Stimulated activated CD8-positive, alpha-beta memory T cell treated with anti-CD3 and anti-CD28 coated beads, Interleukin-4, amount 100 ng/mL, for 24 hours (primary cell): ENCODE measurements at places on chromosomes 3 and 15.

GRCh38 chr15:45715528-45715927, 80.7 kb downstream of the SQOR start:
- no peak for DNase-seq

DNA sequence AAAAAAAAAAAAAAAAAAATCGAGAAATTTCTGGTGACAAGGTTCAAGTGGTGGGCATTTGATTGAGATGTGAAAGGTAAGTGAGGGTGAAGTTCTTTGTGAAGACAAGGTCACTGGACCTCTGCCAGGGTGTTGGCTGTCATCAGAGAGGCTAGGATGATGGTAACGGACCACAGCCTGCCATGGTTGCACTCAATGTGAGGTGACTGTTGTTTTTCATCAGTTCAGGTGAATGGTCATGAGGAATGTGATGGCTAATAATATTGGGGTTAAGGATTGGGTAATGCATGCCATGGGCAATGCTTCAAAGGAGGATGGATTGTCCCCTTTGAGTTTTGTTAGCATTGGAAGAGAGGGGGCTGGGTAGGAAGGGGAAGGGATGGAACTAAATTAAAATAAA, 4.3 kb upstream of the ALPK3 start:
- DNase-seq, result no peak

DNA sequence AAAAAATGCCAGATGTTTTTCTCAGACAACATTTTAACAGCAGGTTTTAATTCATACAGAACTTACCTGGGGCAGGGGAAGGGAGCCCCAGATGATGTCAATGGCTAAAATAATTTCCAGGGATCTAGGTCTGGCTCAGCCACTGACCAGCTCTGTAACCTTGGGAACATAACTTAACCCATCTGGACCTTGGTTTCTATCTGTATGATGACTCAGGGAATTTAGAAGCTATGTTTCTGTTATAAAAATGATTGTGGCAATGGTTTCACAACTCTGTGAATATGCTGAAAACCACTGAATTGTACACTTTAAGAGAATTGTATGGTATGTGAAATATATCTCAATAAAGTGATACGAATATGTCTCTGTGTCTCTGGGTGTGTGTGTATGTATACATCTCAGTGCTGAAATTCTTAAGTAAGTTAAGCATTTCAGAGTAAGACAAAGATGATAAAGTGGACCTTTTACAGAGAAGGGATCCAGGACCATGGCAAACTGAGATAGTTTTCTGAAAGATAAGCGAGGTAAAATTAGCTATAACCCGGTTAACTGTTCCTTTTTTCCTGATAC, 2.9 kb downstream of the SH3GL3 start:
- DNase-seq, result no peak

- DNase-seq, result no peak
Measured at GRCh38 chr15:42285034-42285433, 11.8 kb upstream of the TMEM87A start.

DNA sequence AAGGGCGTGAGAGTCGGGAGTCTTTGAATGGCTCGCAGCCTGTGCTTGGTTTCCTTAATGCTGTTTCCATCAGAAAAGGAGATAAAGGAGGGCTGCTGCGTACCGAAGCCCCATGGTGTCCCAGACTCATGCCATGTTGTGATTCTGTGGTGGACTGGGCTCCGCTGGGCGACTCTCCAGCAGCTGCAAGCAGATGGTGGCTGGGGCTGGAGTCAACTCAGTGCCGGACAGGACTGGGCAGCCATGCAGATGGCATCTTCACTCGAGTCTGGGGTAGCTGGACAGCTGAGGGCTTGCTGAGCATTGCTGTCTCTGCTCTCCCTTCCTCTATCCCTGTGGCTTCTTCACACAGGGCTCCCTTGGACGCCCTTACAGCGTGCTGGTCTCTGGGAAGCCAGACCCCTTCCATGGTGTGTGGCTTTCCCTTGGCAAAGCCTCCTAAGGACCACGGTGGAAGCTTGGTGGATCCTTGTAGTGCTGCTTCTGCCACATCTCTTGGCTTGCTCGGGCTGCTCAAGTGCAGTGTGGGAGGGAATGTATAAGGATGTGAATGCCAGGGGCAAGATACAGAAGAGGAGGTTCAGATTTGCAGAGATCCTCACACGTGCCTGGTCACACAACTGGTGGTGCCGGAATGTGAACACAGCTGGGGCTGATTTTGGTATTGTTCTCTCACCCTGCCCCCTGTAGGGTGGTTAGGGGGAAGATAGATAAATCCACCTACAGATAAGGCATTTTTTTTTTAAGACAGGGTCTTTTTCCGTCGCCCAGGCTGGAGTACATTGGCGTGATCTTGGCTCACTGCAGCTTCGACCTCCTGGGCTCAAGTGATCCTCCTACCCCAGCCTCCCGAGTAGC, 9.0 kb downstream of the NIPA1 start:
- no peak for DNase-seq

DNA sequence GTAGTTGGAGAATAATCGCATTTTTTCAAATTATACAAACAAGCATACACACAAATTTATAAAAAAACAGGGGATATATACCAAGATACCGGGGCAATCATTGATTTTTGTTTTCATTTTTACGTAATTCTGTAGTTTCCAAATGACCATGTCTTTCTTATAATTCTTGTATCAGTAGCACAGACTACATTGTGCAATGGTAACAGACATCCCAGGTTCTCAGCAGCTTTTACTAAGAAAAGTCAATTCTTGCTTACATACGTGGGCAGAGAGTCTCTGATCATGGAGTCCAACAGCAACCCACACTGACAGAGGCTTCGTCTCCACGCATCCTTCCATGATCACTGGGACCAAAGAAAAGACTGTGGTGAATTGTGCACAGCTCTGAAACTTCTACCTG, 441.3 kb downstream of the TBL1XR1 start:
- DNase-seq, result no peak

GRCh38 chr15:85400606-85401005, 20.2 kb downstream of the AKAP13 start:
- no peak for DNase-seq

DNA sequence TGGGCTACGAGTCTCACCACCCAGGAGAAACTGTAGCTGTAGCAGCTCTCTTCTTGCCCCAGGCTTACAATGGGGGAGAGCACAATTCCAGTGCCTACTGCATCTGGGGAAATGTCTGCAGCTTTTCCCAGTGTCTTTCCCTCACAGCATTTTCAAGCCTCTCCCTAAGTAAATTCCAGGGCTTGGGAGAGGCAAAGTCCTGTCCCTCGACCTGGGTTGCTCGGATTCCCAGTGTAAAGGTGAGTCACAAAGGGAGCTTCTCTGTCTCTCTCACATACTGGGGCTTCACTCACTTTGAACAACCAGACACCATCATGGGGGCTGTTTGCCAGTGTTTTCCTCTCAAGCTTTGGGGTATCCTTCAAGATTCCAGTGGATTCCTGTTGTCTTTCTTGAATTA, 689.4 kb upstream of the NAALADL2 start:
- no peak for DNase-seq

GRCh38 chr3:50584391-50584790, 15.1 kb downstream of the HEMK1 start:
- no peak for DNase-seq

DNA sequence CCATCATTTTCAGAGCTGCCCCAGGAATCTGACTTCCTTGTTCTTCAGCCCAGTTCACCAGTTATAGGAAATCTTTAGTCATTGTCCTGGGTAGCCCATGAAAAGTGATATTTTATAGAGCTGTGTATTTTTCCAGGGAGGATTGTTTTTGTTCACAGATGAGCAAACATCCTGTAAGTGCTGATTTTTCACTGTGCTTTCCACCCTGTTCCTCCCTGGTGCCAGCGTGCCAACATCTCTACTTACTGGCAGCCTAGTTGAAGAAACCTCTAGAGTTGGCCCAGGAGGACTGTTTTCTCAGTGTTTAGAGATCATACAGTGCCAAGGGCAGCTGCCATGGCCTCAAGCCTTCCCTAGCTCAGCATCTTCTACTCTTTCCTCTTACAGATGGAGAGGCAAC, 41.3 kb downstream of the ST6GAL1 start:
- DNase-seq, result no peak

DNA sequence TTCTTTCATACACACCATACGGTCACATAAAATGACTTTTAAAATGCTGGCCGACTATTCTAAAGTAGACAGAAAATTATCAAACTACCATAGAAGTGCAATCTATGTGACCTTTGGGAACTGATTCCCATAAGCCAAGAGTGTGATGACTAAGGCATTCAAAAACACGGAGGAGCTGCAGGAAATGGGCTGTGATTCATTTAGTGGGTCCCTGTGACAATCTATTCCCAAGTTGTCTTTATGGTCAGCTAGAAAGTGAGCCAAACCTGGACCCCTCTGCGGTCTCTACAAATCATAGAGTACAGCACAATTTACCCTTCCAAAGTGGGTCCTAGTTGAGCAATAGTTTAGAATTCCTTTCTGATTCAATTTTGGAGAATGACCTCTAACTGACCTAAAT, 251.5 kb upstream of the CBLB start:
- no peak for DNase-seq

DNA sequence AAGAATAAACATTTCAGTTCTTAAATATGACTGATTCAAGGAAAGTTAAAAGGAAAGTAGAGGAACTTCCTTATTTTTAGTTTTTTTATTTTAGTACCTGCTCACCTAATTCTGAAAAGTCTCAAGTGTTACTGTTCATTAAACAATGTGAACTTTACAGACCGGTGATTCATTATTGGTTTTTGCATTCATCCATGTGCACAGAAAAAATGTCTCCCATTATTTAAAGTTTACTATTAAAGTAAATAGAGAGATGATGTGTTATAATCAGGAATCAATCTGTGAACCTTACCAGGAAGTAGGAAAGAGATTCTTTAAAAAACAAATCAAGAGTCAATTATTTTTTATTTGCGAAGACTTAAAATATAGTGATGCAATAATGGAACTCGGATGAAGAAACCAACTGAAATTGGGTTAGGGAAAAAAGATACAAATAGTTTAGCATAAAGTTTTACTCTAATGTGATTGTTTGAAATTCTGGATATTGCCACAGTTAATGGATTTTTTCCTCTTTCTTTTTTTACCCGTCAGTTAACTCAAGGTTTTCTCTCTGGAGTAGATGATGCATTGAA, 119.4 kb upstream of the SAMMSON start:
- no peak for DNase-seq

- no peak for DNase-seq
Measured at GRCh38 chr3:39980781-39981180, 171.4 kb downstream of the MYRIP start.

DNA sequence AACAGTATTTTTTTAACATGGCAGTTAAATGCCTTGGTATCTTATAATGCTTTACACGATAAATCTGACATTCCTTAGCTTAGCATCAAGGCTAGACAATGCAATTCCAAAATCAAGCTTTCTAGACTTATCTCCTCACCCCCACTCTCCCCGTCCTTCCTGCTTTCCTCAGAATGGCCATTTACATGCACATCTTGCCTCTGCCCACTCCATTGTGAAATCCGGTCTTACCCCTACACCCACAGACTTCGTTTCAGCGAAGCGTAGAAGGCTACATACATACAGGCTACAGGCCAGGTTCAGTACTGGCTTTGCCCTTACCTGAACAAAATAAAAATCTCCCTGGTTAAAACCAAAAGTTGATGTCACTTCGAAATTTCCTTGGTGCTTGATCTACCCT, 58.6 kb upstream of the SLC12A8 start:
- DNase-seq, result no peak

DNA sequence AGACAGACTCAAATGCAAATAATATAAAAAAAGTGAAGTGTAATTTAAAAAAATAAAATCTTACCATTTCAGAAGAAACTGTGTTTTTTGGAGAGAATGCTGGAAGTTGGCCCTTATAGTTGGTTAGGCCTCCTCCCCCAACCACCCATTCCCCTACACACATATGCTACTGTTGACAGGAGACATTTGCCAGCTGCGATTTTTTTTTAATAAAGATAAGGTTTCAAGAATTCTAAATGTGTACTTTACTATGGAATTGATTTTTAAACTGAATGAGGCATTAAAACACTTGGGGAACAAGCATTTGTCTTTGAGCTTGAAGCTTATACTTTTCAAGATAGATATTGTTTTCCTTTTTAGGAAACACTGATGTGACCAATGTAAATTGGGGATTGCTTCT, 4.4 kb upstream of the SSR3 start:
- no peak for DNase-seq

- DNase-seq, result no peak
Measured at GRCh38 chr3:170811515-170811914, 58.5 kb downstream of the RPL22L1 start.

GRCh38 chr3:66237552-66237951, 16.8 kb downstream of the SLC25A26 start:
- no peak for DNase-seq

DNA sequence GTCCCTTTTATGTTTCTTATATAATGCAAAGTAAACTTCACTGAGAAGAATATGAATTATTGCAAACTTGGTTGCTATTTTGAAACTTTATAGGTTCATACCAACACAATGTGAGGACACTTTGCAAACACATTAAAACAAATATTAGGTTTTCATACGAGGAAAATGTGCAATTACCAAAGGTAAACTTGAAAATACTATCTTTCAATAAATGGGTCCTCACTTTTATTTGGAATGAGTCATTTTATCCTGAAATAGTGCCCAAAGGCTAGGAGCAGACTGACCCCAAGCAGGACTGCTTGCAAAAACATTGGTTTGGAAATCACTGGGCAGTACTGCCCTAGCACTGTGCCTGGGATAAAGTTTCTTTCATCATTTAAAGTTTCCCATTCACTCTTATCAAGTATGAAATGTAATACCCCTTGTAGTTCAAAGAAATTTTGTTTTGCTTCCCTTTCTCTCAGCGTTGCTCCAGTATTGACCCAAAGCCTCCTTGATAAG, 396.5 kb downstream of the EPHA3 start:
- DNase-seq, result no peak

GRCh38 chr3:8538913-8539312, 37.3 kb downstream of the LMCD1 start:
- DNase-seq, result no peak

DNA sequence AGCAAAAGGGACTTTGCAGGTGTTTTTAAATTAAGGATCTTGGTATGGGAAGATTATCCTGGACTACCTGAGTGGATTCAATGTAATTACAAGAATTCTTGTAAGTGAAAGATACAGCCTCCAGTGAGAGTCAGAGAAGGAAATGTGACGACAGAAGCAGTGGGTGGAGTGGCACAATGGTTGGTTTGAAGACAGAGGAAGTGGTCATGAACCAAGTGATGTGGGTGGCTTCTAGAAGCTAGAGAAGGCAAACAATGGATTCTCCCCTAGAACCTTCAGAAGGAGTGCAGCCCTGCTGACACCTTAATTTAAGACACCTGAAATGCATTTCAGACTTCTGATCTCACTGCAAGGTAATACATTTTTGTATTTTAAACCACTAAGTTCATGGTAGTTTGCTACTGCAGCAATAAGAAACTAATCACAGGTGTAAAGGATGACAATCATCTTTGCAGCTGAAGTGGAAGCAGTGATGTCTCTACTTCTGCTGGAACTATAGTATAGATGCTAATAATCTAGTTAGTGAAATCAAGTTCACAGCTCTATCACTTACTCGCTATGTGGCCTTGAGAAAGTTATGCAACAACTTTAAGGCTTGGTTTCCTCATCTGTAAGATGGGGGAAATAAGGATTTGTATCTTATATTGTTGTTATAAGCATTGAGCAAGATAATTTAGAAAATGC, 403.4 kb upstream of the SUCLG2 start:
- DNase-seq, result peak; percentile 26
